ENCODE measurements at places on chromosomes 11 and 22.

- peak; percentile 48 for DNase-seq
These were observed 11.5 kb upstream of the FADD start for GRCh38 chr11:70191495-70192140.

DNA sequence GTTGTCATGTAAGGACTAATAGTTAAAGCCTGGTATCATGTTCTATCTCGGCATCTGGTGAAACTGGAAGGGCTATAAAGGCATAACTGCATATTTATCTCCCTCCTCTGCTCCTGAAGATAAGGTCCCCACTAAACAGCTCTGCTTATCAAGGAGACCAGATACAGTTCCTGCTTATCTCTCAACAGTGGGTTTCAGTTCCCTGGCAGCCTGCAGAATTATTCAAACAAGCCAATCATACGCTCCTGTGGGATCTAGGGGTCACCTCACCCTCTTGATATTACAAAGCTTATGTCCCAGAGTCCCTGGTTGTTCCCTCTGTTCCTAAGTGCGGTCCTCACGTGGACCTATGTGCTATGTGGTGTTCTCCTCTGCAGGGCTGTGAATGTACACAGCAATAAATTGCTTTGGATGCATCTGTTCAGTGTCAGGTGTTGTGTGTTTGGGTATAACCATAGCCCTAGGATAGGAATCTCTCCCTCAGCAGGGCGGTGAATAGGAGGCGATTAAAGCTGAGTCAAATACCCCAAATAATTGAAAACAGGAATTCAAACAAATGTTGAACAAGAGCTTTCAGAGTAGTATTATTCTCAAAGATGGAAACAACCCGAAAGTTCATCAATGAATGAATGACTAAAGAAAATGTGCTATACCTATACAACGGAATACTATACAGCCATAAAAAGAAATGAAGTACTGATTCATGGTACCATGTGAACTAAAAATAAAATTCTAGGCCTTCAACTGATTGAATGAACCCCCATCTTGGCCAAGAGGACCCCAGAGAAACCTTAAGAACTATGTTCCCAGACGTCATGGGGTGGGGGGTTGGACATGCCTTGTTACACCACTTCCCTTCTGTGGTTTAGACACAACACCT lies 3.1 kb upstream of the OOSP4A start:
- no peak for DNase-seq

DNA sequence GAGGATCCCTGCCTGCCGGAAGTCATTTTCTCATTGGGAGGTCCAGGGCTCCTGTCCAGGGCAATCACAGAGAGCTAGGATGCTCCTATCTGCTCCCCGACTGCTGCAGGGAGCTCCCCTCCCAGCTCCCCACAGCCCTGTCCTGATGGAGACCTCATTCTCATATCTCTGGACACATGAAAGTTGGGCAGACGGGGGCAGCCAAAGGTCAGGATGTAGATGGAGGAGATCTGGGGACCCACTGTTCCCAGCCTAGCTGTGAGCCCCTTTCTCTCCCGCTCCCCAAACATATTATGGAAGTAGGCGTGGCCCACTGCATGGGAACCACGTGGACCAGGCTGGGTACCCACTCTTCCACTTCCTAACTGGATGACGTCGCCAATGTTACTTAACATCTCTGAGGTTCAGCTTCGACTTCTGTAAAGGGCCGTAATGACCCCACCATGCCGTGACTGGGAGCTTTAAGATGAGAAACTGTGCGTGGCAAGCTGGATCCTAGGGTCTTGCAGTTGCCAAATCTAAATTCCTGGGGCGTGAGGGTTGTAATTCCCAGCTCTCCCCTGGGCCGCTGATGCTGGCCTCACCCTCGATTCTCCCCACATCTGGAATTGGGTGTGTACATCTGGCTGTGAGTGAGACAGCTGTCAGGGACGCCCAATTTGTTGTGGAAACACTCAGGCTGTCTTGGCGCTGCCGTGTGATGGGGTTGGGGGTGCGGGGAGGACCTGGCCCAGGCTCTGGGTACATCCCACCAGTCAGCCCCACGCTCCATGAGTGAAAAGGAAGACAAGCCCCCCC lies 1.8 kb downstream of the CDC42EP2 start:
- no peak for DNase-seq

- DNase-seq, result no peak
These were observed 30.5 kb downstream of the CTTN start for GRCh38 chr11:70428701-70429427.

- DNase-seq, result no peak
These were observed 18.1 kb downstream of the CECR2 start for GRCh38 chr22:17387356-17387755.

All from stimulated activated naive B cell treated with anti-CD40 and anti-IgM and Interleukin-4, amounts not matched to agents 10 μg/mL and 1 μg/mL and 100 μg/mL, for 72 hours (primary cell).